Activated naive CD8-positive, alpha-beta T cell treated with anti-CD3 and anti-CD28 coated beads, Interleukin-2, amount 50 U/mL, for 24 hours (primary cell): ENCODE measurements at places on chromosomes 4 and X.

- H3K4me1 ChIP-seq = no peaks in the 10 kb centered on the region
- no peak overlapping the region for H3K4me3 ChIP-seq
- peak; percentile 23 for DNase-seq
- H3K27me3 ChIP-seq = peaks cover 14% of the 10 kb centered on the region
- no peak overlapping the region for H3K27ac ChIP-seq
- no peaks in the 10 kb centered on the region for H3K36me3 ChIP-seq
Measured at GRCh38 chrX:12701628-12702027, 89.6 kb upstream of the PRPS2 start.

GRCh38 chr4:5972571-5972970 lies 45.7 kb downstream of the C4orf50 start:
- DNase-seq = no peak
- H3K27me3 ChIP-seq = peaks cover 2% of the 10 kb centered on the region

GRCh38 chrX:45434231-45434630 lies 233.6 kb upstream of the DIPK2B start:
- H3K4me1 ChIP-seq = no peaks in the 10 kb centered on the region
- DNase-seq = no peak
- H3K27me3 ChIP-seq = peaks cover 5% of the 10 kb centered on the region
- H3K36me3 ChIP-seq = peaks cover 3% of the 10 kb centered on the region
- no peak overlapping the region for H3K4me3 ChIP-seq

GRCh38 chrX:130497531-130497930 lies 95.7 kb downstream of the RBMX2 start:
- no peaks in the 10 kb centered on the region for H3K27me3 ChIP-seq
- H3K4me3 ChIP-seq = no peak overlapping the region
- no peak overlapping the region for H3K27ac ChIP-seq
- H3K4me1 ChIP-seq = no peaks in the 10 kb centered on the region

DNA sequence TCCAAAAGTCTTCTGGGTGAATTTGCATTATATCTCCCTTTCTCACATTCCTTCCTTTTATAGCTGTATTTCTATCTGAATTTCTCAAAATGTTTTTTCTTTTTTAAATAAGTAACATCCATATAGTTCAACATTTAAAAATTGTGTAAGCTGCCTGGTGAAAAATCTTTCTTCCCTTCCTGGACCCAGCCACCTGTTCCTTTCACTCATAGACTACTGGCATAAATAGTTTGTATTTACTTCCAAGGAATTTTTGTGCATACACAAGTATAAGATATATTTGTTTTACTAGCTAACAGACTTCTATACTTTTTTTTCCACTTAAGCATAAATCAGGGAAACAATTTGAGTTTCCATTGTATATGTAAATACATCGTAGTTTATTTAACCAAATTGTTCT lies 35.7 kb downstream of the PACRGL start:
- H3K36me3 ChIP-seq = peaks cover 79% of the 10 kb centered on the region
- no peak overlapping the region for H3K27ac ChIP-seq
- no peaks in the 10 kb centered on the region for H3K27me3 ChIP-seq
- no peak overlapping the region for H3K4me3 ChIP-seq

- H3K4me1 ChIP-seq = peaks cover 22% of the 10 kb centered on the region
- no peak overlapping the region for H3K4me3 ChIP-seq
- DNase-seq = no peak
- no peaks in the 10 kb centered on the region for H3K36me3 ChIP-seq
Measured at GRCh38 chr4:26055855-26056254, 141.8 kb downstream of the SMIM20 start.
